ENCODE measurements at places on chromosomes 5 and 9.

DNA sequence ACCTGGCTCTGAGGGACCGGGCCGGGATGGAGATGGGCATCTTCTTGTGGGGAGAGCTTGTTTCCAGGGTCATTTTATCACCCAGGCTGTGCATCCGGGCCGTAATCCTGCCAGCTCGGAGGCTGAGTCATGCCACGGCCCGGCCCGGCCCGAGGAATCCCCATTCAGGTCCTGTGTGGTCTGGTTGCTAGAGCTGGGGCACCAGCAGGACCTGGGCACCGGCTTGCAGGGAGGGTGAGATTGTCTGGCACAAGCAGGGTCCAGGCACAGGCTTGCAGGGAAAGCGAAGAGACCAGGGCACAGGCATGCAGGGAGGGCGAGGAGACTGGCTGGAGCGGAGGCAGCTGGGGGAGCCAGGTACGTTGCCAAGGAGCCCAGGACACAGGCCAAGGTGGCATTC is 106.8 kb downstream of the RXRA start:
- DNase-seq = no peak

DNA sequence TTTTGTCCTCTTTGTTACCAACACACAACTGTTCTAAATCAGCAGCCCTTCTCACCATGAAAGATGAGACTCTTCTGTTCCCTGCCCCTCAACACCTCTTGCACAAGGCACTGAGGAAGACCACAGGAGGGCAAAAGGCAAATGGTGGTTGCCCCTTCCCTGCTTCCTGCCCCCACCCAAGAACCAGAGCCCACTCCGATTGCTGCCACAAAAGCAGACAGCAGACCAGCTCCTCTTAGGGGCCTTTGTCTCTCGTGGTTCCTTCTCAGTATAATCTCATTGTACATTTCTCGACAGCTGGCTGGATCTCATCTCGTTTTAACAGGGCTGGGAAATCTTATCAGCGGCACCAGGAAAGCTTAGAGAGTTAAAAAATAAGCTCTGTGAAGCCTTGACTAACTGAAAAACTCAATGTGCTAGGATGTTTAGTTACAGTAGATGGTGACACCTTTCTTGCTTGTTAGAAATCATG is 1.1 kb downstream of the MVB12B start:
- no peak for DNase-seq

- DNase-seq = no peak
Measured at GRCh38 chr5:134464988-134465815, 53.5 kb upstream of the CDKN2AIPNL start.

DNA sequence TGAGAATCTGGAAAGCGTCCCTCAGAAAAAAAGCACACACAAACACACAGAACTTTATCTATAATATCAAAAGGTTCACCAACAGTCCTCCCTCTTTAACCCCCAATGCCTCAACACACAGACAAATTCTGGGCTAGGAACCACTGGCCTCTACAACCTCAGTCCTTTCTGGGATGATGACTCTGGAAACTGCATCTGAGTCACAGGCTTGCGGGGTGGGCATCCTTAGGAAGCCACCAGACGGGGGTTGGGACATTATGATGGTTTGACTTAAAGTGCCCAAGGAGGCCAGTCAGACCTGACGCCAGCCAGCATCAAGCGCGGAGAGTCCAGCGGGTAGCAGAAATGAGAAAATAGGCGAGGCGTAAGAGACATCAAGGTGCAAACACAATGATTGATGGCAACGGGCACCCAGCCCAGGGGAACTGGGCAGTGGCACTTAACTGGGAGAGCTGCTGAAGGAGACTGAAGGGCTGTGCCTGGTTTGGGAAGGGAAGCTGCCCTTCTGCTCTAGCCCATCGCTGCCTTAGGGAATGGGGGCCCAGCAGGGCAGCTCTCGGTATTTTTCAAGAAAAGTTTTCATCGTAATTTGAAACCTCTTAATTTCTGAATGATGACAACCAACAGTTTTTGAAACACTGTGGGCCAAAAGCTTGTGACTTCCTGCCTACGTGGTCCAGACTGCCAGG is 20.7 kb downstream of the SPRY4 start:
- no peak for DNase-seq

DNA sequence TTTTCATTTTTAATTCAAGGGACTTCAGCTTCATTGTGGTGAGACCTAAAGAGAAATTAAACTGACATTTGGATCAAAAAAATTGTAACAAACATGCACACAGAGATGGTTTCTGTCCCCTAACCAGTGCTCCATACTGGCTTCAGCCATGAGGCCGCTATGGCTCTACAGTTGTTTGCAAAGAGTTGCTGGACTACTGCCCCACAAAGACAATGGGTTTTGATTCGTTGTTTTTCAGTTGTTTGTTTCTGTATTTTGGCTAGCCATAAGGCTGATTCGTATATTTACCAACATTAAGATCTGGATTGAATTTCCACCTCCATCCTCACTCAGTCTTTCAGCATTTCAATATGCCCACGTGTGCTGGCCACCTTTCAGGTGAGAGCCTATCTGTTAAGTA is 163.7 kb upstream of the KIF2A start:
- DNase-seq = no peak

DNA sequence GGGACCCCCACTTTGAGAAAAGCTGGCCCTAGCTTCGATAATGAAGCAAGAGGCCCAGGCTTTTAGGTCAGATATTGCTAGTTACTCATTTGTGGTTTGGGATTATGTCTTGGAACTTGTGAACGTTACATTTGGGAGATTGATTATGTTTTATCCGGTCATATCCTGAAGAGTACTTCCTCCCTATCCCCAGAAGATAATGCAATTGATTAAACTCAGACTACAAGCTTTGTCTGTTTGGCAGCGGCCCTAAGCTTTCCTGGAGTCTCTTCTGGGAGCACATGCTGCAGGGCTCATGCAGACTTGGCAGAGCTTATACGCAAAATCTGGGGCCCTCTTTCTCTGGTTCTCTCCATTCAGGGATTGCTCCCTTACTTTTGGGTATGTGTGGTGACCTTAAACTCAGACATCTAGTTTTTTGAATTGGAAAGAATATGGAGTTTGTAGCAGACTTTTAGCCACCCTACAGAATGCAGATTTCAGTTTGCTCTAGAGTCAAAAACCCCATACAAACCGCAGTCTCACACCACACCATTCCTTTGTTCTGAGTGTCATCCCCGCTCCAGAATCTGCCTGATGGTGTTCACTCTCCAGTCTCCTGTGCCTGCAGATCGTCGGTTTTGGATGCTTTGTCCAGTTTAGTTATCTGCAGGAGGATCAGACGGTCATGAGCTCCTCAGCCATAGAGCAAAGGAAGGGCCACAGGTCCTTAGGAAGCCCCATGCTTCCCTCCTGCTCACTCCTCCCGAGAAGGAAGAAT is 449.5 kb upstream of the TRPC7 start:
- DNase-seq = no peak

DNA sequence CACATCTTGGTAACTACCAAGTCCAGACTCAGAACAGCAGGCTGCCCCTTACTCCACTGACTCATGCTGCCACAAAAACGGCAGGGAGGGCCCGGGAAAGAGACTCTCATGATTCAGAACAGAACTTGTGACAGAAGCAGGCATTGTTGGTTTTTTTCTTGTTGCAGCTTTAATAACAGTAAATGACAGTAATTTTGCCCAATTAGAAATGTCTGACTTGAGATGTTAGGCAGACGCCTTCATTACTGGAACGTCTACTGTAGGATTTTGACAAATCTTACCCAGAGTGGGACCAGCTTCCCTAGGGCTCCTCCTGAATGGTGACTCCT is 77.9 kb downstream of the SEMA5A start:
- DNase-seq = no peak

Measured in activated T-cell treated with anti-CD3 and anti-CD28 coated beads for 24 hours (primary cell).